ENCODE measurements at places on chromosomes 6 and 20.

DNA sequence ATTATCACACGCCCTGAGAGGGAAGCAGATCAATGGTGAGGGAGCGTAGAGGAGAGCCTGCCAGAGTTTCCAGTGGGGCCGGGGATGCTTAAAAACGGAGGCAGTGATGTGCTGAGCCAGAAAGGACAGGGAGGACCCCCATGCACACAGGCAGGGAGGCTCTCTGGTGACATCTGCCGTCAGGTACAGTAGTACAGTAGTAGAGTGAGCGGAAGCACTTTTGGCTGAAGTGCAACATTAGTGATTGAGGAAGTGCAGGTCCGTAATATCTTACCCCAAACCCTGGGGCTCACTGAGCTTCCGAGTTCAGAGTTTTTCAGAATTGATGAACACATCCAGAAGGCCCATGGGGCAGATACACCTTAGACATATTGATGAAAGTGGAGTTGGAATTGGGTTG, 42.1 kb downstream of the GFRA4 start:
- no peak for DNase-seq

DNA sequence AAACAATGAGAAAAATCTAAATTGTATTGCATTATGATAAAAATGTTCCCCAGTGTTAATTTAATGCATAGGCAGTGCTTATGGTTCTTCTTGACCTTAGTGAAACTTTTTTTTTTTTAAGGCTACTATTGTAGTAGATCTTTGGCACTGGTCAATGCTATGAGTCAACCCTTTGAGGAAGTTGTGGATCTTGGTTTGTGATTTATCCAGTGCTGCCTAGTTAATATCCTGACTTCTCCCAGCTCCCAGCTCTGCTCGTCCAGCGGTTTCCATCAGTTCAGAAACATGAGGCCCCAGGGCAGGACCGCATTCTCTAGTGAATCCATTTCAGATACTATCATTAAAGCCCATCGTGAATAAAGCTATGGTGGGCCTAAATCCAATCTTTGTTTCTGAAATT, 364.5 kb upstream of the JARID2 start:
- no peak for DNase-seq

DNA sequence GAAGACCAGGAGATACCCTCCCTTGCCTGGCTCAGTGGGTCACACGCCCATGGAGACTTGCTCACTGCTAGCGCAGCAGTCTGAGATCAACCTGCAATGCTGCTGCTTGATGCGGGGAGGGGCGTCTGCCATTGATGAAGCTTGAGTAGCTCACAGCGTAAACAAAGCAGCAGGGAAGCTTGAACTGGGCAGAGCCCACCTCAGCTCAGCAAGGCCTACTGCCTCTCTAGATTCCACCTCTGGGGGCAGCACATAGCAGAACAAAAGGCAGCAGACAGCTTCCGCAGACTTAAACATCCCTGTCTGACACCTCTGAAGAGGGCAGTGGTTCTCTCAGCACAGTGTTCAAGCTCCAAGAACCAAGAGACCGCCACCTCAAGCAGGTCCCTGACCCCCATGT, 271.3 kb downstream of the ESR1 start:
- no peak for DNase-seq

DNA sequence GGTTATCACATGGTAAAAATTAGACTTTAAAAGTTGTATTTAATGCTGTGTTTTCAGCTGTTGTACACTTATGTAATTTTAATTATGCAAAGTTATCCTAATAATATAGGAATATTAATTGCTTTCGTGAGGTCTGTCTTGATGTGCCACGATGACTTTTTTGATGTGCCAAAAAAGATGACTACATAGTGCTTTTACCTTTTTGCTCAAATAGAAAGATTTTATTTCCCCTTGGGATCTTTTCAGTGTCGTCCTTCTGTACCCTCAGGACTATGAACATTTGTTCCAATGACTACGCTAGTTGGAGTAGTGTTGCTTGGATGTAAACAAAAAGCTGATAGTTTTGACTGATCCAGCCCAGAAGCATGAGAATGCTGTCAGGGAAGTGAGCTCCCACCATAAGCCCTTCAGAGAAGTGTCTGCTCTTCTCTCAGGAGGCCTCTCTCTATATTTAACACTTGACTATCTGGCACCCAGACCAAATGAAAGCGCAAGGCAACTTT, 1.2 kb upstream of the CD164 start:
- DNase-seq: no peak

- DNase-seq: no peak
These were observed 57.7 kb upstream of the UST start for GRCh38 chr6:148689168-148689567.

DNA sequence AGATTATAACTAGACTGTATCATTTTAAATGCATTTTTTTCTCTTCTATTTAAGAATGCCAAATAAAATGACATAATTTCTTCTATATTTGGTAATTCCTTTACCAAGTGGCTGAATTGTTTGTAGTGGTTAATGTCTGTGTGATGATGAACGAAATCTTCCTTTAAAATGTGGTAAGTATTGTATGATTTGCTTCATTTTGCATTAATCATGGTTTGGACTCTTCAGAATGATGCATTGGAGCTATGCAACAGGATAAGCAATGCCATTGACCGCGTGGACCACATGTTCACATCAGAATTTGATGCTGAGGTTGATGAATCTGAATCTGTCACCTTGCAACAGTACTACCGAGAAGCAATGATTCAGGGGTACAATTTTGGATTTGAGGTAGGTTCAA, 99.6 kb downstream of the MAP3K4 start:
- no peak for DNase-seq
